ENCODE measurements at places on chromosomes 1 and 21. TPM values are rescaled to one million over a fixed set of nuclear protein-coding genes. Genes with fewer than 3 reads are reported as not detected.

DNA sequence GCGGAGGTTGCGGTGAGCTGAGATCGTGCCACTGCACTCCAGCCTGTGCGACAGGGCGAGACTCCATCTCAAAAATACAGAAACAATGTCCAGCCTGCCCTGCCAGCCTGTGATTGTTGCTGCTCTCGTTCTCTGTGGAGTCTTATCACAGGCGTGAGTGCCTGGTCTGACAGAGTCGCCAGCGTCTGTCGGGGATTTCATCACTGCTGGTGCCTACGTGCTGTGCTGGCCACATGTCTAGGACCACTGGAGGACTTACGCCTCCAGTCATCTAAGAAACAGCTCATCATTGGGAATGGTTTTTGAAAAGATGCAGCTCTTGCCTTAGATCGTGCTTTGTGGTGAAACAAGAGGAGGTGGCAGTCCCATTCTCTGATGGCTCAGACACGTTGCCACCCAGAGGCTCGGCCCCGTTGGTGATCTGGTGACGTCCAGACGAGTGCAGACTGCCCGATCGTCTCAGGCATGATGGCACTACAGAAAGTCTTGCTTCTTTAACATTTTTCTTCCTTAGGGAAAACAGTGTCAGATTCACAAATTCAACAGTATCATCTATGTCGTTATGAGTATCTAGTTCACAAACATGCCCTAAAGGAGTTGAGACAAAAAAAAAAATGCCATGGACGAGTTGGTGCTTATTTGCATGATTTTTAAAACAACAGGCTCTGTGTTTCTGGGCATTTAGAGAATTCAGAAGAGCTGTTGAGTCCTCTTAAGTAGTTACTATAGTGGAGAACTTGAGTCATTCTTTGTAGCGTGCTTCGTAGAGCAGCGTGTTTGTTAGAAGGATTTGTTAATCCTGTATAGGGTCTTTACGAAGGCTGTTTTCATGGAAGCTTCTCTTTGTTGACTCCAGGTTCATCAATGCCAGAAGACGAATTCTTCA lies 47.5 kb downstream of the CBS start:
- H3K27me3 ChIP-seq = no peaks in the 10 kb centered on the region
- no peak overlapping the region for H3K27ac ChIP-seq
- H3K4me1 ChIP-seq = no peaks in the 10 kb centered on the region
- no peak for DNase-seq
- no peak overlapping the region for H3K4me3 ChIP-seq

DNA sequence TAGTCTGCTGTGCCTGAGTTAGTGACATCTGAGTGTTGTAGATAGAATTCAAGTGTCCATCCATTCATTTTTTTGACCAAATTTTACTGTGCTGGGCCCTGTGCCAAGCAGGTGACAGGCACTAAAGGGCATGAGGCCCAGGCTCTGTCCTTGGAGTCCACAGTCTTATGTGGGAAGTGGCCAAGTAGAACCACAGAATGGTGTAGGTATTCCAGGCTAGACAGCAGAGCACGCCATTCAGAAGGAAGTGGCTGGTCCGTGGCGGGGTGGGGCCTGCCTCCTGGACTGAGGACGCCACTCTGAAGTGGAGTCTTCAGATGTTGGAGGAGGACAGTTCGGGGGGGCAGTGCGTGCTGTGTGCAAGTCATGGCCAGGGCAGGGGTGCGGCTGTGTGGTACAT lies 68.9 kb upstream of the ACTL8 start:
- H3K4me1 ChIP-seq = peaks cover 3% of the 10 kb centered on the region
- H3K27me3 ChIP-seq = no peaks in the 10 kb centered on the region
- peaks cover 11% of the 10 kb centered on the region for H3K36me3 ChIP-seq
- DNase-seq = no peak
- no peak overlapping the region for H3K4me3 ChIP-seq
- no peak overlapping the region for H3K27ac ChIP-seq

CLCA4 gene
- total RNA-seq = not detected

CNTN2 gene
- total RNA-seq = not detected

SPATA17 gene
- total RNA-seq = 5.1 TPM
